ENCODE measurements at places on chromosomes 1 and 21.

DNA sequence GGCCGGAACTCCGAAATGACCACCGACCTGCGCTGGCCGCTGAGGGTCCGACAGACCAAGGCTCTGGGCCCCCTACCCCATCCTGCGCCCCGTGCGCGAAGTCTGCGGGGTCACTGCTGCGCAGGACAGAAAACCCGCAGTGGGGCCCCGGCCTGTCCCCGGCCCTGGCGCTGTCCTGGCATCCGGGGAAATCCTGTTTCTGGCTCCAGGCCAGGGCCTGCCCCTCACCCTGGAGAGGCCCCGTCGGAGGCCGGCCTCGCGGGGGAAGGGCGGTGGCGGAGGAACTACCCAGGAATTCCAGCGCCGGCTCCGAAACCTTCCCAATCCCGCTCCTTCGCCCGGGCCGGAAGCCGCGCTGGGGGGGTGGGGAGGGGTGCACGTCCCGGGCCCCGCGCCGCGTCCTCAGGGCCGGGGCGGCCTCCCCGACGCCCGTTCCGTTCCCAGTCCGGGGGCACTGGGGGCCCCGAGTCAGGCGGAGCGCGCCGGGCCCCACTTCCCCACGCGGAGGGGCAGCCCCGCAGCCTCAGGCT lies 77.0 kb downstream of the MORN1 start:
- no peak for DNase-seq

DNA sequence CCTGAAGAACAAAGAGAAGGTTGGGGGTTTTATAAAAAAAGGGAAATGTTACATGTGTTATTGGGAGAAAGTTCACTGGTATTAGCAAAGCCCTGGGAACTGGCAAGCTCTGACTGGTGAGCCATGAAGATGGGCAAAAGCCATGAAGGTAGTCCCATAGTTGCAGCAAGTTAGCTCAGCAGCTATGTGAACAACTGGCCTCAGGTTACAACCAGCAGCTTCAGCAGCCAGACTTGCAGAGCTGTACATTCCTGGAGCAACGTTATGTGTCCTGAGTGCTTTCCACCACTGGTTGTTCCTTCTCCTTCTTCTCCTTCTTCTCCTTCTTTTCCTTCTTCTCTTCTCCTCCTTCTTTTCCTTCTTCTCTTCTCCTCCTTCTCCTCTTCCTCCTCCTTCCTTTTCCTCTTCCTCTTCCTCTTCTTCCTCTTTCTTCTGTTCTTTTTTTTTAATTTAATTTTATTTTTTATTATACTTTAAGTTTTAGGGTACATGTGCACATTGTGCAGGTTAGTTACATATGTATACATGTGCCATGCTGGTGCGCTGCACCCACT lies 56.1 kb upstream of the TLR5 start:
- DNase-seq = no peak

DNA sequence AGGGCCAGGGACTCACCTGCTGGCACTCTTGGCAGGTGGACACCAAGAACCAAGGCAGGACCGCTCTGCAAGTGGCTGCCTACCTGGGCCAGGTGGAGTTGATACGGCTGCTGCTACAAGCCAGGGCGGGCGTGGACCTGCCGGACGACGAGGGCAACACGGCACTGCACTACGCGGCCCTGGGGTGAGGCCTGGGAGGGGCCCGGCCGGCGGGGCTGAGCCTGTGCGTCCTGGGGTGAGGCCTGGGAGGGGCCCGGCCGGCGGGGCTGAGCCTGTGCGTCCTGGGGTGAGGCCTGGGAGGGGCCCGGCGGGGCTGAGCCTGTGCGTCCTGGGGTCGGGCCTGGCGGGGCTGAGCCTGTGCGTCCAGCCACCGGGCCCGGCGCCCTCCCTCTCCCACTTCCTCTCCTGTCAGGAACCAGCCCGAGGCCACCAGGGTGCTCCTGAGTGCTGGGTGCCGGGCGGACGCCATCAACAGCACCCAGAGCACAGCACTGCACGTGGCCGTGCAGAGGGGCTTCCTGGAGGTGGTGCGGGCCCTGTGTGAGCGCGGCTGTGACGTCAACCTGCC lies 4.6 kb upstream of the MMP23B start:
- no peak for DNase-seq

DNA sequence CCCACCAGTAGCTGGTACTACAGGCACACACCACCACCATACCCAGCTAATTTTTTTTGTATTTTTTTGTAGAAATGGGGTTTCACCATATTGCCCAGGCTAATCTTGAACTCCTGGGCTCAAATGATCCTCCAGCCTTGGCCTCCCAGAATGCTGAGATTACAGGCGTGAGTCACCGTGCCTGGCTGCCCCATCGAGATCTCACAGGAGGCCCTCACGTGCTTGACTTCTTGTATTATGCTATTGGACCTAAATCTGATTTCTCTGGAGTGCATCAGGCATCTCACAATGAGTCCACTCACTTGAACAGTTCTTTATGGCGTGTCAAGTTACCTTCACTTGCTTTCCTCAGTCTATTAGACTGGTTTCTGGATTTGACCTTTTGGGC lies 9.3 kb upstream of the RSRP1 start:
- DNase-seq = no peak

GRCh38 chr1:56709269-56709880 lies 64.3 kb downstream of the PRKAA2 start:
- no peak for DNase-seq

DNA sequence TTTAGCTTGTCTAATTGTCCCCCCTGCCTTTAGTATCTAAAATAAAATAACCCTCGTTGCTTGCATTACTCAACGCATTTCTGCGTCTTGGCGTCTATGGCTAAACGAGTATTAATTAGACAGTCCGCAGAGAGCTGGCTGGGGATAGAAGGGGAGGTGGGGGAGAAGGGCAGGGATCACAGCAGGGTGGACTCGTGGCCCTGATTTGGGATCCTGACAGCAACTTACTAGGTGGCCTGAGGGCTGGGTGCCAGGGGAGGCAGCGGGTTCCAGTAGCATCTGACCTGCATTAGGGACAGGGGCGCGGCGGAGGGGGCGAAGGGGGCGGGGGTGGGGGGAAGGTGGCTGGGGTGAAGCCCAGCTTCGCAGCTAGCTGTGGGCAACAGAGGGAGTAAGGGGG lies 1.1 kb upstream of the BACE2 start:
- DNase-seq = no peak

All from activated CD4-positive, alpha-beta T cell treated with anti-CD3 and anti-CD28 coated beads for 48 hours (primary cell).